ENCODE measurements at places on chromosomes 13 and 19.

DNA sequence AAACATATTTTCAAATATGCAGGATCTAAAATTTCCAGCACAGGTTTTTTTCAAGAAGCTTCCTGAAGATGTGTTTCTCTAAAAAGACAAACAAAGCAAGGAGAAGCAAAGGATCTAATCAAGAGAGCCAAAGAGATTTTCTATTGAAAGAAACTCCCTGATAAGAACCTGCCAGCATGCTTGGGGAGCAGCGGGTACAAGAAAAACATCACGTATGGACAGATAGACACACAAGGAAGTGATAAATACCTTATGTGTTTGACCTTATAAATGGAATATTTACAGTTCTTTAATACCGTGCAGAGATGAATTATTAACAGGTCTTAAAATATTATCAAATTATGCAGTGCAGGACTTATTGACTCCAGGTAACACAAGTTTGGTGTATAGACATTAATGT lies 562.1 kb downstream of the DACH1 start:
- no peaks in the 10 kb centered on the region for H3K27me3 ChIP-seq
- no peak overlapping the region for H3K27ac ChIP-seq
- H3K4me3 ChIP-seq: no peak overlapping the region
- no peaks in the 10 kb centered on the region for H3K4me1 ChIP-seq
- DNase-seq: no peak

GRCh38 chr19:9953802-9954542 lies 17.7 kb upstream of the OLFM2 start:
- H3K36me3 ChIP-seq: no peaks in the 10 kb centered on the region
- peaks cover 64% of the 10 kb centered on the region for H3K27me3 ChIP-seq
- no peak overlapping the region for H3K4me3 ChIP-seq
- no peak overlapping the region for H3K27ac ChIP-seq
- no peak for DNase-seq
- H3K4me1 ChIP-seq: no peaks in the 10 kb centered on the region

DNA sequence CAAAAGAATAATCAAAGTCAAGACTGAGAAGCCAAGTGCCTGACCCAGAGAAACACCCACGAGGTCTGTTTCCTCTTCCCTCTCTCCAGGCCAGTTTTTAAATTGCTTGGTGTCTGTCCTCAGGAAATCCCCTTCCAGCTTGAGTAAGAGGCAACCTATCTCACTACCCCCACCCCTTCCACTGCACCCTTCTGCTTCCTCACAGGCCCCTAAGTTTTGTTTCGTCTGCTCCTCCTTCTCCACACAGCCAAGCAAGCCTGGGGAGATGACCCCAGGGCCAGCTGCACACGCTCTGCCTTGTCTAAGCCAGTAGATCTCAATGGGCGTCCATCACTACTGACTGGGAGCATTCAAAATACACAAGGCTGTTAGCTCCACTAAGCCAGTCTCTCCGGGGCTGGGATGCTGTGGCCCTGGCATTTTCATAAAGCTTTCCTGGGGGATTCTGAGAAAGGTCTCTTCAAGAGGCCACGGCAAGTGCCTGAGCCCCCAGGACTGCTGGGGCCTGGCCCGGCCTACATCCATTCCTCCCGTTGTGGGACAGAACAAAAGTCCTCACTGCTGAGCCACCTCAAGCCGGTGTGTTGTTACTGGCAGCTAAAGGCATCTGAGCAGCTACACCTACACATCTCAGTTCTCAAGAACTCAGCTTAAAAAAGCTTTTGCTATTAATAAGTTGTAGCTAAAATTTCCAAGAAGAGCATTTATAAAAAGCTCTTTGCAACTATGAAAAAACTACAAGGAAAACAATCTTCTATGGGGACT lies 14.9 kb upstream of the IL4I1 start:
- H3K27me3 ChIP-seq: no peaks in the 10 kb centered on the region
- no peak for DNase-seq
- no peaks in the 10 kb centered on the region for H3K4me1 ChIP-seq
- H3K36me3 ChIP-seq: peaks cover 16% of the 10 kb centered on the region

DNA sequence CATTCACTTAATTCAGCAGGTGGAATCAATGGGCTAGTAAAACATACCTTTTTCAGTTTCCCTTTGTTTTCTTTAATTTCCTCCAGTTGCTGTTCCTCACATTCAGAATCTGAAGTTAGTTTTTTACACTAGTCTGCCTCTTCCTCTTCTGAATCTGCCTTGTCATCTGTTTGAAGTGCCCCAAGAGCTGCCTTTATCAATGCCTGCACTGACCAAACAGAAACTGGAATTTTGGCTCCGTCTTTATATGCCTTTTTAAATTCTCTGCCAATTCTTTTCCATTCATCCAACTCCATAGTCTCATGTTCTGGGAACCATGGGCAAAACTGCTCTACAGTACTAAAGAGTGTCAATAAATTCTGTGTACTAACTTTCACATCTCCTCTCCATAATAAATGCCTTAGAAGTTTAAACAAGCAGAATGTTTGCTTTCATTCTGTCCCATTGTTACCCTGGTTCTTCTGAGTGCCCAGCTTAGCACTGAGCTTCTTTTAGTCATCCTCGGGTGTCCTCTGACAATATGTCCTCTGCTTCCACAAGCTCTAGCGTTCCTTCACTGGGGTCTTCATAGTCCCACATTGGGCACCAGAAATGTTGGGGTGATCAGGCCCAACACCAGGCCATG lies 154.2 kb downstream of the ZNF486 start:
- no peaks in the 10 kb centered on the region for H3K36me3 ChIP-seq
- no peaks in the 10 kb centered on the region for H3K4me1 ChIP-seq
- no peak for DNase-seq
- no peak overlapping the region for H3K4me3 ChIP-seq
- H3K27ac ChIP-seq: no peak overlapping the region
- no peaks in the 10 kb centered on the region for H3K27me3 ChIP-seq

- H3K36me3 ChIP-seq: no peaks in the 10 kb centered on the region
- no peak overlapping the region for H3K4me3 ChIP-seq
- DNase-seq: no peak
- H3K27me3 ChIP-seq: no peaks in the 10 kb centered on the region
- H3K4me1 ChIP-seq: peaks cover 25% of the 10 kb centered on the region
- no peak overlapping the region for H3K27ac ChIP-seq
Observed at GRCh38 chr13:98509271-98510155, 67.4 kb downstream of the STK24 start.
